Glutamatergic neuron (in vitro differentiated cells): ENCODE measurements at places on chromosomes 6 and 20.

GRCh38 chr6:63573899-63574553, 1.7 kb downstream of the LOC128125822 start:
- DNase-seq, result peak; percentile 50

DNA sequence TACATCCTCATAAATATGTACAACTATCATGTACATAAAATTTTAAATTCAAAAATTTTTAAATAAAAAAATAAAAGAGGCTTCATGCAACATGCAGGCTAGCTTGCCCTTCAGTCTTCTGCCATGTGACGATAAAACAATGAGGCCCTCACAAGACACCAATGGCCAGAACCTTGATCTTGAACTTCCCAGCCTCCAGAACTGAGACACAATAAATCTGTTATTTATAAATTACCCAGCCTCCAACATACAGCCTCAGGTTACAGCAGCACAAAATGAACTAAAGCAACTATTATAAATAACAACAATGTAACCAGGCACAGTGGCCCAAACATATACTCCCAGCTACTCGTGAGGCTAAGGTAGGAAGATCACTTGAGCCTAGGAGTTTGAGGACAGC, 42.8 kb downstream of the SERAC1 start:
- no peak for DNase-seq

DNA sequence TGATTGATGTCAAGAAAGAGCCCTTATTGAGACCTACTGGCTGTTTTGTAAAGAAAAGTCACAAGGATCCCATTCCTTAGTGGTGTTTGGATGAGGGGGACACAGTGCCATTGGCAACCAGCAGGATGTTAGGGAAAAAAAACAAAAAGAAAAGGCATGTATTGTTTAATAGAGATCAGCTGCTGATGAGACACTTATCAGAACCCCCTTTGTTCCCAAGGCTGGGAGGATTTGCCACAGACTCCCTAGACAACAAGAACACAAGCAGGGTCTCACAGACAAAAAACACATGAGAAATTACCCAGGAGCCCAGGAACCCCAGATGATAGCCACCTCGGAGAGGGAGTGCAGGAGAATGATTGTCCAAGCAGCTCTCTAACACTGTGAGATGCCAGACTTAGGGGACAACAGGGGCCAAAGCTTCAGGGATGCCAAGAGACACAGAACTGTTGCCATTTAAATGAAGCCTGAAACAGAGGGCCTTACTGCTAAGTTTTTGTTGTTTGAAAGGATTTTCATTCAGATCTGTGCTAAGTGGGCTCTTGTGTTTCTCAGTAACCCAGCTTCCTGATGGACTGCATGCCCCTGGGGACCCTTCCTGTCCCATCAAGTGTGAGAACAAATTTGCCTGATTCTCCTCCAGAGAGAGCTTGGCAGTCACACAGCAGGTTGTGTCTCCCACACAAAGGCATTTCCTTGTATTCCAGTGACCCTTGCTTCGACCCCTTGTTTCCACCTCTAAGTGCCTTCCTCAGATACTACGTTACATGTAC, 48.7 kb upstream of the HEY2 start:
- no peak for DNase-seq

DNA sequence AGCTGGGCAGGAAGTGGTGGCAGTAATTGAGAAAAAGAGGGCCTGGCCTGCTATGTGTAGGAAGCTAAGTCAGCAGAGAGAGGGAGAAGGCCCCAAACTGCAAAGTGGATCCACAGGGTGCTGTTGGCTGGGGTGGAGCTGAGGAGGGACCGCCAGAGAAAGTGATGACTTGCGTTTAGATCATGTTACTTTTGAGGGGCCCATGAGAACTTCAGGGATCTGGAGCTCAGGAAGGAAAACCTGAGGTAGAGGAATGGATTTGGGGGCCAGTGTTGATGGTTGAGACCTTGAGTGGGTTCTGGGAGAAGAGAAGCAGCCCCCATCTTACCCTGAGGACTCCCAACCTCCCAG, 155.5 kb downstream of the MRPL14 start:
- no peak for DNase-seq

- no peak for DNase-seq
These were observed 48.5 kb upstream of the EDN1 start for GRCh38 chr6:12241493-12242175.

DNA sequence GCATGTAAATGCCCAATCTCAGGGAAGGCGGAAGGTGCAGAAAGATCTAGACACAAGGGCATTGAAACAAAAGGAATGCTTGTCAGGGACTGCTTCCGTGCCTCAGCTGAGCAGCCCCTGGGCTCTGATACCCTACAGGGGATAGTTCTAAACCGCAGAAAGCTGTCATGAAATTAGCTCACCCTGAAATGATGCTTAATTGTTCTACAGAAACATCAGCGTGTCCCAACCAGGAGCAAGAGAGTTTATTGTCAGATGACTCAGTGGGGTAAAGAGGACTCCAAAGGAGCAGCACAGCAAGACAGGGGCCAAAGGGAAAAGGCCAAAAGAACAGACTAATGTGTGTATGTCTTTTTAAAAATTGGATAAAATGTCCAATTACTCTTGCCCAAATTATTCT, 258.4 kb upstream of the JARID2 start:
- no peak for DNase-seq

DNA sequence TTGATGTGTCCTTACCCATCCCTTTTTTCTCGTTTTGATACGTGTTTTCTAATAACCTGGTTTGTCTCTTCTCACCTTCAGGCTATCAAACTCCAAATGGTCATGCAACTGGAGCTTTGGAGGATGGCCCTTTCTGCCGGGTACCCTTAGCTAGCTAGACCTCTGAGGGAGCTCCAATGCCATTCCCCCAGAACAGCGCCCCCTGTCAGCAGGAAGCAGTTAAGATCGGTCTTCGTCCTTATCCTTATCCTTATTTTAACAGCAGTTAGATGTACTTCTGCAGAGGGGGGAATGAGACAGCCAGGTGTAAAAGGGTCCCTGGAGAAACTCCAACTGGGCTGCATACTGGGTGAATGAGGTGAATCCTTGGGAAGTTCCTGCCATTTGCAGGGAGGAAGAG, 37.2 kb downstream of the SEL1L2 start:
- DNase-seq, result no peak

DNA sequence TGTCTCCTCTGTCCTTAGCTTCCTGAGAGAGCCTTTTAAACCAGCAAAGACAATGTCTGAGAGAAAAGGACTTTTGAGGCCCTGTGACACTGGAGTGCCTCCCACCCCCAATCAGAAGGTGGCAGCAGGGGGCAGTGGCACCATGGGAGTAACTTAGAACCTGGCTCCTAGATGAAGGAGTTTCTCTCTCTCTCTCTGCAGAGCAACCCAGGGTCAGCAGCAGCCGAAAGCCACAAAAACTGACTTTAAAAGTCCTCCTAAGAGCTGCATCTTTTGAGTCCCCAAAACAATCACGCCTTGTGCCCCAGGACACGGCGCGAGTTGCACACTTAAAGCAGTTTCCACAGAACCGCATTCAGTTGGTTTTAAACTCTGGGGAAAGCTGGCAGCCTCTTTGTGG, 5.3 kb upstream of the TCP11 start:
- DNase-seq, result no peak

GRCh38 chr6:40848038-40848437, 191.0 kb downstream of the UNC5CL start:
- no peak for DNase-seq

GRCh38 chr20:50070361-50070760, 42.6 kb downstream of the UBE2V1 start:
- DNase-seq, result no peak

DNA sequence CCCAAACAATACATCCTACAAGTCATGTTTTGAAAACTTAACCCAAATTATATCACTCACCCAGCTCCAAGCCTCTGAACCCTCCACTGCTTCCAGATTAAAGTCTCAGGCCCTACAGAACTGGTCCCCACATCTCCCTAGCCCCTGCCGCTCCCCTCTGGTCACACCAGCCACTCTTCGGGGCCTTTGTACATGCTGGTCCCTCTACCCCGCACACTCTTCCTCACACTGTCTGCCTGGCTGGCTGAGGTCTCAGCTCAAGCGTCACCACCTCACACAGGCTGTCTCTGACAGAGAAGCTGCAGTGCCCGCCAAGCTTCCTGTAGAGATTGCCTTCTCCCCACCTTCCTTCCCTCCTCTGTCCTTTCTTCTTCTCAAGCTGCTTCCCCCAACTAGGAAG, 192.4 kb downstream of the PREX1 start:
- no peak for DNase-seq

DNA sequence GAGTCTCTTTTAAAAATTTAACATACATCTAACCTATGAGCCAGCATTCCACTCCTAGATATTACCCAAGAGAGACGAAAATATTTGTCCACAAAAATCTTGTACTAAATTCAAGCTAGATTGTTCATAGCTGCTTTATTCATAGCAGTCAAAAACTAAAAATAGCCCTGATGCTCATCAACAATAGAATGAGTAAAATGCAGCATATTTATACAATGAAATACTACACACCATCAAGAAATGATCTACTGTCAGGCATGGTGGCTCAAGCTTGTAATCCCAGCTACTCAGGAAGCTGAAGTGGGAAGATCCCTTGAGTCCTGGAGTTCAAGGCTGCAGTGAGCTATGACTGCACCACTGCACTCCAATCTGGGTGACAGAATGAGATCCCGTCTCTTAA, 22.0 kb upstream of the SRC start:
- DNase-seq, result no peak
